ENCODE measurements at places on chromosomes 11 and 22. TPM values are rescaled to one million over a fixed set of nuclear protein-coding genes. Genes with fewer than 3 reads are reported as not detected.

IFITM10 gene
- total RNA-seq = 0.58 TPM

GRCh38 chr22:17845790-17846189, 71.5 kb upstream of the BID start:
- no peak for DNase-seq

- DNase-seq = no peak
Observed at GRCh38 chr11:95863486-95864140, 60.3 kb downstream of the MTMR2 start.

GLYATL1 gene
- not detected for total RNA-seq

FERMT3 gene
- total RNA-seq = 5.4 TPM

- peak; percentile 81 for DNase-seq
Observed at GRCh38 chr11:2531277-2531986, 86.6 kb downstream of the KCNQ1 start.

DNA sequence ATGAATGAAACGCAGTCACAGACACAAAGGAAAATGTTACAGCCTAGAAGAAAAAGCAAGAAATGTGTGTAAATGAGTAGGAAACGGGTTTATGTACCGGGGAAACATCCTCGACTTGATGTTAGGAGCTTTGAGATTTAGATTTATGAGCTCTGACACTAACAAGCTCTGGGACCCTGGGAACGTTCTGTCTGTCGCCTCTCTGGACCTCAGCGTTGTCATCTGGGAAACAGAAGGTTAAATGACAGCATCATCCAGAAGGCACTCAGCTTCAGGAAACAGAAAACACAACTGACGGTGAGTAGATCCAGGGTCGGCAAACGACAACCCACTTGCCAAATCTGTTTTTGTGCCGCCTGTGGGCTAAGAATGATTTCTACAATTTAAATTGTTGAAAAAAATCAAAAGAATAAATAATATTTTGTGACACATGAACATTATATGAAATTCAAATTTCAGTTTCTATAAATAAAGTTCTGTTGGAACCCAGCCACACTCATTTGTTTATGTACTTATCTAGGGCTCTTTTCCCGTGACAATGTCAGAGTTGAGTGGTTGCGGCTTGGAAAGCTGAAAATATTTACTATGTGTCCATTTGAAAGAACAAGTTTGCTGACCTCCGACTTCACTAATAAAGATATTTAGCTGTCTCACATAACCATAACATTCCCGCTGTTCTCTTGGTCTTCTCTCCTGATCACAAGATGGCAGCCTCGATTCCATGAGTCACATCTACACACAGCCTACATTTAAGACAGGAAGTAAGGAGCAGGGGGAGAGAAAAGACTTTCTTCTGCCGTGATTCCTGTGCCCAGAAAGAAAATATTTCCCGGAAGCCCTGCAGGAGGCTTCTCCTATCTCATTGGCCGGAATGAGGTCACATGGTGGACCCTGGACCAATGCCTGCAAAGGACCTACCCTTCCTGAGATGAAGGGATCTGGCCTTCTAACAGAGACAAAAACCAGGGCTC, 47.1 kb upstream of the SYT13 start:
- peak; percentile 59 for DNase-seq

All from left ventricle myocardium inferior (tissue), 1 donor.